ENCODE measurements at places on chromosomes 7 and 10.

DNA sequence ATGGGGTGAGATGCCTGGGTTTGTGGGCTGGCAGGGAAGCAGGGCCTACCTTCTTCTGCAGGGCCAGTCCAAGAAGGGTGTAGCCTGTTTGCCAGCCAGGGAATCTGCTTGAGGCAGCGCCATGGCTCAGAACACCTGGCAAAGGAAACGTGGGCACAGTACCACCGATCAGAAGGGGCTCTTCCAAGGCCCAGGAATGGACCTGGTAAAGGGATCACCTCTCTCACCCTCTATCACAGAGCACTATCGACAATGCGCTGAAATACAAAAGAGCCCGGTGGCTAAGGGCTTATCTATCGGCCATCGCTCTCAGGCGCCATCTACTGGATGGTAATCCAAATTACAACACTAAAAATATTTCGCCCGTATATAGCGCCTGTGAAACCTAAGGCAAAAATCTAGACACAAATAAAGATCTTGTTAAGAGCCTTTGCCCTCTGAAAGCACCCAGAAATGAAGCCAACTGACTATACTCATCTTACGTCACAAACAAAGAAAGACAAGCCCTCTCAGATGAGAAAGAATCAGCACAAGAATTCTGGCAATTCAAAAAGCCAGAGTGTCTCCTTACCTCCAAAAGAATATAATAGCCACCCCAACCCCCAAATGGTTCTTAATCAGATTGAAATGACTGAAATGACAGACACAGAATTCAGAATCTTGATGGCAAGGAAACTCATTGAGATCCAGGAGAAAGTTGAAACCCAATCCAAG is 217.8 kb upstream of the HPS1 start:
- no peaks in the 10 kb centered on the region for H3K4me1 ChIP-seq
- H3K27me3 ChIP-seq: peaks cover 16% of the 10 kb centered on the region
- peak; percentile 9 for DNase-seq

- no peaks in the 10 kb centered on the region for H3K27me3 ChIP-seq
- DNase-seq: peak; percentile 36
- peak overlapping the region; percentile 48 for H3K4me3 ChIP-seq
- H3K36me3 ChIP-seq: peaks cover 19% of the 10 kb centered on the region
- H3K27ac ChIP-seq: no peak overlapping the region
- H3K4me1 ChIP-seq: no peaks in the 10 kb centered on the region
Measured at GRCh38 chr10:130300608-130301020, 164.4 kb downstream of the GLRX3 start.

DNA sequence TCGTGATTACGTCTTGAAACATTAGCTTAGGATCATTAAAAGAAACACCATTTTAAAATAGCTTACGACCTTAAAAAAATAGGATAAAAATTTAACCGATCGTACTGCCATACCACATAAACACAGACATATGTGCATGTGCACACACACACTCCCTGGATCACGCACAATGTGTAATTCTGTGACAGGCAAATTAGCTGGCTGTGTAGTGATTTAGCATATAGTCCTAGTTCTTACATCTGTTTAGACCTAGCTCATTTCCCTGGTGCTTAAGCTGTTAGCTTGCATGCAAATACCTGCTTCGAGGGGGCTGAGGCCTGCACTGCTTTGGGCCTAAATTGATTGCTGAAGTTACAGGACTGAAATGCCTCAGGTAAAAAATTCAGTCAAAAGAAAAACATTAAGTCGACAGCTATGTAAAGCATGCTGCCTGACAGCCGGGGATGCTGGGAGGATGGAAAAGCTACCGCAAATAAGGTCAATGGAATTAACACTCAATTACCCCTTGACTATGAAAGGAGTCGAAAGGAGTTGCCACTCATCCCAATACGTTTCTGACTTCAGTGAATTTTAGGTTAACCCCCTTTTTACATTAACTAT is 267.1 kb upstream of the FZD8 start:
- H3K4me3 ChIP-seq: no peak overlapping the region
- no peaks in the 10 kb centered on the region for H3K36me3 ChIP-seq
- H3K4me1 ChIP-seq: no peaks in the 10 kb centered on the region
- H3K27me3 ChIP-seq: peaks cover 4% of the 10 kb centered on the region

DNA sequence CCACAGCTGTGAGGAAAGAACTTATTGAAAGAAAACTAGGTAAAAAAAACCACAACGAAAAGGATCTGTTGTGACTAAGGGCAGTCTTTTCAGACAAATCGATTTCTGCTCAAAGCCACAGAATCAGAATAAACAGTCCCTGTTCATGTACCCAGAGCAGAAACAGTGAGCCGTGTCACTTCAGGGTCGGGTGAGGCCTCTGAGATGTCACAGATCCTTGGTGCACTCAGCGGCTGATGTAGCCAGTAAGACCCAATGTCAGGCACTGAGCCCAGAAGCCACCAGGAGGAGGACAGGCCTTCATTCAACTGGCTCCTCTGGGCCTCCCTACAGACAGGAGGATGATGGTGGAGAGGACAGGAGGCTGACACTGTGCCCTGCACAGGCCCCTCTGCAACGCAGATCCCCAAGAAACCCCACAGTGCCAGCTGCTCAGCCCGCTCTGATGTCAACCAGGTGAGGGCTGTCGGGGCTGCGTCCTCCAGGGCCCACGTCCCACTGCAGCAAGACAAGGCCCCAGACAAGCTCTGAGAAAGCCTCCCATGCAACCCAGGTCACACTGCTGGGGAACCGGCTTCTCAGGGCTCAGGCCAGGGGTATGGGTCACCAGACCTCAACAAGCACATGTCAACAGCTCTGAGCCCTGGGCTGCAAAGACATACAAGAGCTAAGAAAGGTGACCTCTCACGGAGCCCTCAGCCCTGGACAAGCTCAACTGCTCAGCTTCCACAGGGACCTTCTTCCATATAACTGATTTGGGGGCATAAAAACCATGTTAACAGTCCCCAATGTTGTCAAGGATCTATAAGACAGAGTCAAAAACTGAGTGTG is 190.6 kb downstream of the PARD3 start:
- no peaks in the 10 kb centered on the region for H3K27me3 ChIP-seq
- no peaks in the 10 kb centered on the region for H3K36me3 ChIP-seq
- H3K27ac ChIP-seq: no peak overlapping the region
- DNase-seq: no peak

DNA sequence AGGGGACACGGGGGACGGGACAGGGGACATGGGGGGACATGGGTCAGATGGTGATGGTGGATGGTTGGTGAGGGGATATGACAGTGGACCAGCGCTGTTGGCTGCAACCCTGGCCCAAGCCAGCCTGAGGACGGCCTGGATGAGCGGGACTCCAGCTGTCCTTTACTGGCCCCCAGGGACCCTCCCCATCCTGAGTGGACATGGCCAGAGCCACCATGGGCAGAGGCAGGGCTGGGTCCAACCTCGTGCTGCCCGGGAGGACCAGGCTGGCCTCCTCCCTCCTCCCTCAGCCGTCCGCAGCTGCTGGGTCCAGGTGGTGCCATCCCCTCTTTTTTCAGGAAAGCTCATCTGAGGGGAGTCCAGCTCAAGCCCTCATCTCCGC is 30.4 kb downstream of the GET4 start:
- H3K27me3 ChIP-seq: no peaks in the 10 kb centered on the region
- peaks cover 10% of the 10 kb centered on the region for H3K36me3 ChIP-seq
- no peak overlapping the region for H3K27ac ChIP-seq
- no peak overlapping the region for H3K4me3 ChIP-seq

- H3K4me1 ChIP-seq: no peaks in the 10 kb centered on the region
- H3K36me3 ChIP-seq: no peaks in the 10 kb centered on the region
- no peak overlapping the region for H3K27ac ChIP-seq
Measured at GRCh38 chr7:25839084-25839769, 312.8 kb upstream of the NFE2L3 start.

DNA sequence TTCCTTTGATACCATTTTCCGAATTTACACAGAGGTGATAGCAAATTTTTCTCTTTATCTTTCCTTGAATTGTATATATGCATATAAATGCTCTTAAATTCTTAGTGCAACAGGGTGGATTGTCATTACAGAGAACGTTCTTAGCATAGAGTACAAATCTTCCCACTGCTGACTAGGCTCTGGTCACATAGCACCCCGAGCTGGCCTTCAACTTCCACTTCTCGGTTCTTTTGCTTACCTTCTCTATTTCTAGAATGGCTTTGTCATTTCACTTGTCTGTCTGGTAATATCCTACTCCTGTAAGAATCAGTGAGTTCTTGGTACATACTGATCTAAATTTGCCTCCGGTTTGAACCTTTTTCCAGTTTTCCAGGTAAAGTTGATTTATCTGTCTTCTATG is 13.4 kb downstream of the ADIRF start:
- no peaks in the 10 kb centered on the region for H3K27me3 ChIP-seq
- H3K4me3 ChIP-seq: no peak overlapping the region
- DNase-seq: no peak
- H3K4me1 ChIP-seq: no peaks in the 10 kb centered on the region

- no peak for DNase-seq
- peaks cover 6% of the 10 kb centered on the region for H3K27me3 ChIP-seq
- H3K4me3 ChIP-seq: no peak overlapping the region
Measured at GRCh38 chr10:76311752-76312636, 880.6 kb downstream of the LRMDA start.

DNA sequence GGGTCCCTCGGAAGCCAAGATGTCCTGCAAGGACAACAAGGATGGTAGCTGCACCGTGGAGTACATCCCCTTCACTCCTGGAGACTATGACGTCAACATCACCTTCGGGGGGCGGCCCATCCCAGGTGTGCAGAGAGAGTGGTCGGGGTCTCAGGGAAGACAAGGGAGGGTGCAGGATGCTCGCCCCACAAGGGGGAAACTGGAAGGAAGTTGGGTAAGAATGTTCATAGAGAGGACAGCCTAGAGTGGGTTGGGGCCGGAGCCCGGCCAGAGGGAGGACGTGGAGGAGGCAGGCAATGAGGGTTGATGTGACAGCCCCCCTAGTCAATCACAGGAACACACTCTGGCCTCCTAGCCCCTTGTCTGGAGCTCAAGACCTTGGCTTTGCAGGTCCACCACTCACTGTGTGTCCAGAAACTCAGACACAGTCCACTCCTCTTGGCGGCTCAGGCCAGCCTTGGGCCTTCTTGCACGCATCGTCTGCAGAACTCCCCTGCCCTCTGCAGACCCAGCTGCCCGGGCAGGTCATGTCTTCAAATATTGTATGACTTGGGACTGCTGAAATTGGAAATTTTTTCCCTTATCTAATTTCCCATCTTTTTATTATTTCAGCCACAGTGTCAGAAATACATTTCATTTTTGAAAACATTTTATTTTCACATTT is 15.7 kb upstream of the ATP6V1F start:
- no peaks in the 10 kb centered on the region for H3K36me3 ChIP-seq
- H3K4me3 ChIP-seq: no peak overlapping the region
- H3K27me3 ChIP-seq: no peaks in the 10 kb centered on the region
- H3K4me1 ChIP-seq: peaks cover 2% of the 10 kb centered on the region

DNA sequence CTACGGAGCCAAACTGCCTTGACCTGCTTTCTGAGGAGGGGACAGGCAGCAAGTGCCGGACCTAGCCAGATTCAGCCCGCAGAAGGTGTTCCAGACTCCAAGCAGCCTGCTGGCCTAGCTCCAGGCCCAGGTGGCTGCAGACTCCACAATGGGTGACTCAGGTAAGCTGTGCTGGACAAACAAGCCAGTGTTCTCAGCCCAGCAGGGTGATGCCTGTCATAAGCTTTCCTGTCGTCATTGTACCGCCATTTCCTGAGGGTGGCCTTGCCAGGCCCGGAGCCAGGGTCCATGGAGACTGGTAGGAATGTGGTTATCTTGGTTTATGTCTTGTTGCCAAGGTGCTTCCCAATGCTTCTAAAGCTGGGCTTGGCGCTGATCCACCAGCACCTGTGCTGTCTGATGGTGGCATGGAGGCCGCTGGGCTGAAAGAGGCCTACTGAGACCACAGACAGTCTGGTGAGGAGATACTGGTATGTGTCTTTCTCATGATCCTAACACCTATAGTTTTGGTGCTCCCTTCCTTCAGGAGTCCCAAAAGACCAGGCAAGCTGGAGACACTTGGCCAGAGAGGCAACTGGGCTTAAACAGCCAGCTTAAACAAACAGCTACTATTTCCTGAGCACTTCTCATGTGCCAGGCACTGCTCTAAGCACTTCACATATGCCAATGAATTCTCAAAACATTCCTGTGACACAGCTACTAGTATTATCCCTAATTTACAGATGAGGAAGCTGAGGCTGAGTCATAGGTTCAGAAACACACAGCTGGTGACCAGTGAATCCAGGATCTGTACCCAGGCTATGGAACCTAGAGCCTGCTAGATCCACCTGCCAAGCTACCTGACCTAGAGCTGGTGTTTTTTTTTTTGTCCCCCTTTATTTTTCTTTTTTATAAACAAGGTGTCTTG is 42.0 kb downstream of the ZC3HC1 start:
- no peaks in the 10 kb centered on the region for H3K27me3 ChIP-seq
- H3K27ac ChIP-seq: no peak overlapping the region

DNA sequence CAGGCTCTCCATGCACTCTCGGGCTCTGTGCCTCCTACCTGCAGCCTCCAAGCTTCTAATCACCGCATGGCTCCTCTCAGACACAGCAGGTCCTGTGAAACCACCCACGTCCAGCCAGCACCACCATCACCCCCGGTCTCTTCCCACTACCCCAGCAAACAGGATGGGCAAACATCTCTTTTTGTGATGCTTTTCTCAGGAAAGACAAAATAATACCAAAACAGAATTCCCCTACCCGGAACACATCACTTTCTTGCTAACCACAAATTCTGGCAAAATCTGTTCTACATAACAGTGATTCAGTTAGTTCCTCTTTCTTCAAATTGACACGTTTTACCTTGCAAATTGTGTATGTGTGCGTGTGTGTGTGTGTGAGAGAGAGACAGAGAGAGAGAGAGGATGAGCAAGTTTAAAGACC is 6.5 kb downstream of the SNX8 start:
- H3K4me1 ChIP-seq: peaks cover 14% of the 10 kb centered on the region
- peaks cover 11% of the 10 kb centered on the region for H3K36me3 ChIP-seq
- H3K27ac ChIP-seq: no peak overlapping the region

- H3K36me3 ChIP-seq: peaks cover 50% of the 10 kb centered on the region
- H3K27me3 ChIP-seq: no peaks in the 10 kb centered on the region
- peak overlapping the region; percentile 23 for H3K27ac ChIP-seq
- H3K4me1 ChIP-seq: peaks cover 40% of the 10 kb centered on the region
- no peak for DNase-seq
Measured at GRCh38 chr7:106891548-106892410, 26.7 kb downstream of the PIK3CG start.

DNA sequence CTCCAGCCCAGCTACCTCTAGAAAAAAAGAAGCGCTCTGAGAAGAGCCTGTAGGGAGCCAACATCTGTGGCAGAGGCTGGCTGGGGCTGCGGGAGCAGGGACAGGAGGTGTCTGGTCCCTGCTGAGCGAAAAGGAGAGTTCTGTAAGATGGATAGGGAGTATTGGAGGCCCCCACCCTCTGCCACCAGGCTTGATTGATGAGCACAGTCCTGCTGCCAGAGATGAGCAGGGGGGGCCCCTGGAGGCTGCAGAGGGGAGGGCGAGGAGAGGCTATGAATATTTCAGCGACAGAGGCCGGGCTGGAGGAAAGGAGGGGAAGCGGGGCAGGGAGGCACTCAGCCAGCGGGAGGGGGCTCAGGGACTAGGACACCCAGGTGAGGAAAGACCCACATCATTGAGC is 44.5 kb upstream of the HSPB1 start:
- H3K4me3 ChIP-seq: no peak overlapping the region
- peaks cover 47% of the 10 kb centered on the region for H3K27me3 ChIP-seq
- no peak overlapping the region for H3K27ac ChIP-seq

- H3K27me3 ChIP-seq: peaks cover 3% of the 10 kb centered on the region
- H3K27ac ChIP-seq: no peak overlapping the region
- no peak overlapping the region for H3K4me3 ChIP-seq
- peaks cover 2% of the 10 kb centered on the region for H3K4me1 ChIP-seq
- H3K36me3 ChIP-seq: no peaks in the 10 kb centered on the region
Measured at GRCh38 chr10:62259998-62260397, 8.6 kb downstream of the RTKN2 start.

Data from activated naive CD8-positive, alpha-beta T cell treated with anti-CD3 and anti-CD28 coated beads for 36 hours (primary cell).